ENCODE measurements at places on chromosomes 3 and 15.

DNA sequence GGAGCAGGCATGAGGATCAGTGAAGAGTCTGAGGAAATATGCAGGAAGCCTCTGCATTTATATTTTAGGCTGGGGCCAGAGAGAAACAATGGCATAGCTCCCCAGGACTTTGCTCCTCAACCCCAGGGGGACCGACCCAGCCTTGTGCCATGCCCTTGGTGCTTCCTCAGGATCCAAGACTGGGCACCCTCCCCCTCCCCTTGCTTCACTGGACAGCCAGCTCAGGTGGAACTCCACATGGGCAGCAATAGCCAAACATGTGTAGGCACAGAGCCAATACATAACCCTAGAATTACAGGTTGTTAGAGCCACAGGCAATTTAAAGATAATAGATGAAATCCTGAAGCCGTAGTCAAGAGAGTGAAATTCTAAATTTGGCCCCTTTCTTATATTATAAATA lies 73.0 kb upstream of the ETV5 start:
- DNase-seq, result no peak

- DNase-seq, result no peak
Measured at GRCh38 chr3:20480786-20481365, 294.9 kb upstream of the SGO1 start.

- DNase-seq, result no peak
Measured at GRCh38 chr15:99708563-99708962, 24.7 kb downstream of the LYSMD4 start.

DNA sequence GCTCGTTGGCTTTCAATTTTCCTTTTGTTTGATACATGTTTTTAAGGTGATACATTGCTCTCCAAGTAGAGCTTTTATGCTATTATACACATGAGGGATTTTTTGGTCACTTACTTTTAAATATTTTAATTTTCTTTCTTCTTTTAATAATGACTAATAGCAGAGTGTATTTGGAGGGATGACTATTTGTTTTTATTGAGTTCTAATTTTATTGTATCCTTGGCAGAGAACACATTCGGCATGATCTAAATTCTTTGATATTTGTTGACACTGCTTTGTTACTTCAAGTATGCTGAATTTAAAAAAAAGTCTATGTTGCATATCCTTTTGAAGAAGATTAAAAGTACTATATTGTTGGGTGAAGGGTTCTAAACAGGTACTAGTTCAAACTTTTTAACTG lies 149.9 kb upstream of the PDZRN3 start:
- DNase-seq, result no peak

GRCh38 chr3:166472015-166472414 lies 634.8 kb upstream of the BCHE start:
- no peak for DNase-seq

DNA sequence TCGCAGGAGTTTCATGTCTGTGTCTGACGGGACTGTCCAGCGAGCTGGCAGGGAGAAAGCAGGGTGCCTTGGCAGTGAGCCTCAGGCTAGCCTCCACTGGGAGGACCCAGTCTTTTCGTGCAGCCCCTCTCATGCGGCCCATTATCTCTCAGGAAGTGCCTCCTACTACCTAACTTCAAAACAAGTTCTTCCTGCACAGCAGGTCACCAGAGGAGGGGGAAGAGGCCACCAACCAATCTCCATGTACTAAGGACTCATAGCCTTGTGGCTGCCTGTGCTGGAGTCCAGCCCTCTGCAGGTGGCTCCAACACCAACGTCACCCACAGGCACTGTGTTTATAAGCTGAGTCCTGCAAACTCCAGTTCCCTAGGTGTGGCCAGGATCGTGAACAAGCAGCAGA lies 4.8 kb downstream of the VIPR1 start:
- no peak for DNase-seq

- DNase-seq, result no peak
Measured at GRCh38 chr3:54755756-54756155, 172.1 kb downstream of the LRTM1 start.

- no peak for DNase-seq
Measured at GRCh38 chr3:73685061-73685460, 60.3 kb upstream of the PDZRN3 start.

DNA sequence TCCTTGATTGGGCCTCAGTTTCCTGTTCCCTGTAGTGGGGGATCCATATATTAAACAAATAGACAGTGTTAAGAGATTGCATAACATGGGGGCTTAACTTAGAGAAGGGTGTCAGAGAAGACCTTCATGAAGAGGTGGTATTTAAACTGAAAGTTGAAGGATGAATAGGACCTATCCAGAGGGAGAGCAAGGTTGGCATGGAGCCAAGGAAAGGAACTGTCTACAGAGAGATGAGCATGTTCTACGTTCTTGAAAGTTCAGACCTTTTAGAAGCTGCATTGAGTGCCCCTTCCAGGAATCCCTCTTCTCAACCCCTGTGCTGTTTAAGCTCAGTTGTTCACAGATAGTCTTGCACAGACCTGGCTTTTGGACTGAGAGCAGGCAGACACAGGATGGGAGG lies 2.4 kb downstream of the HTD2 start:
- DNase-seq, result no peak

GRCh38 chr3:140715035-140715434 lies 37.2 kb downstream of the TRIM42 start:
- DNase-seq, result no peak

DNA sequence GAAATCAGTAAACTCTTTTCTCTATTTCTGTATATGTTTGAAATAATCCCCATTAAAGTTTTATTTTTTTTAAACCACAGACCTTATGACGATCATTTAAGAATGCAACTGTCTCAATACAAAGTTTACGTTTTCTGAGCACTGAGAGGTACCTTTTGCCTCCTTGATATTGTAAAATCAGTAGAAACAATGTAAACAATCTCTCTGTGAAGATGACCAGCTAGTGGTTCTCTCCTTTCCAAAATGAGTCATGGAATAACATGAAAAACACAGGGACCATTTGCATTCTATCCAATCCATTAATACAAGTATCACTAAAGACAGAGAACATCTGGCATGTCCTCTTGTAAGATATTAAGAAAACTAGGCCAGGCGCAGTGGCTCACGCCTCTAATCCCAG lies 48.8 kb downstream of the RAD18 start:
- no peak for DNase-seq

- no peak for DNase-seq
Measured at GRCh38 chr15:60546744-60547143, 67.8 kb upstream of the ICE2 start.

DNA sequence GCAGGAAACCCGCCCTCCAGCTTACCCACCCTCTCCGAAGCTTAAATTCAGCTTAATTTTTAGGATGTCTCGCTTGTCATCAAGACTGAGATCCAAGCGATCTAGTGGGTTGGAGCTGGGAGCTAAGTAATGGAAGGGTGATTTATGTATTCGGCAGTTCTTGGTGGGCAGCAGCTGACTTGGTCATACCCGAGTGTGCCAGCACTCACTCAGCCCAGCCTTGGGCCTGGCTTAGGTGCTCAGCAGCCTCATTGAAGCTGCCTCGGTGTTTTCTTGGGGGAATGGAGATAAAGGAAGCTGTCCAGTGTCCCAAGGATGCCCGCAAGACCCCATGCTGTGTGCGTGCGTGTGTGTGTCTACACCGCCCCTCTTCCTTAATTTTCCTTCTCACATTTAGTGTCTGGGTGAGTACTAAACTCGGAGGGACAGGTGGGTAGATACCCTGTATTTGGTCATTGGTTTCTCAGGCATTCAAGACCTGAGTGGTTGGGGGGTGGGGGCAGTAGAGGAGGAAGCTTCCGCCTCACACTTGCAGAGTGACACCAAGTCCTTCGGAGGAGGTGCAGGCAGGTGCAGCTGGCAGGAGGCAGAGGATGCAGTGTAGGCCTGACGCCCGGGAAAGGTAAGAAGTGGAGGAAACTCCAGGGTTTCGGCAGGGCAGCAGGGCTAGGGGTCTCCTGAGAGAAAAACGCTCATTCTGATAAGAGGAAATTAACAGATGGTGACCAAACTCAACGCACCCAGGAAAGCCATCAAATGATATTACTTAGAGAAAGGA lies 92.8 kb downstream of the PCSK6 start:
- no peak for DNase-seq

GRCh38 chr3:171829841-171830517 lies 13.2 kb upstream of the TMEM212 start:
- no peak for DNase-seq

- no peak for DNase-seq
Measured at GRCh38 chr3:138914870-138915502, 32.0 kb downstream of the FOXL2 start.

DNA sequence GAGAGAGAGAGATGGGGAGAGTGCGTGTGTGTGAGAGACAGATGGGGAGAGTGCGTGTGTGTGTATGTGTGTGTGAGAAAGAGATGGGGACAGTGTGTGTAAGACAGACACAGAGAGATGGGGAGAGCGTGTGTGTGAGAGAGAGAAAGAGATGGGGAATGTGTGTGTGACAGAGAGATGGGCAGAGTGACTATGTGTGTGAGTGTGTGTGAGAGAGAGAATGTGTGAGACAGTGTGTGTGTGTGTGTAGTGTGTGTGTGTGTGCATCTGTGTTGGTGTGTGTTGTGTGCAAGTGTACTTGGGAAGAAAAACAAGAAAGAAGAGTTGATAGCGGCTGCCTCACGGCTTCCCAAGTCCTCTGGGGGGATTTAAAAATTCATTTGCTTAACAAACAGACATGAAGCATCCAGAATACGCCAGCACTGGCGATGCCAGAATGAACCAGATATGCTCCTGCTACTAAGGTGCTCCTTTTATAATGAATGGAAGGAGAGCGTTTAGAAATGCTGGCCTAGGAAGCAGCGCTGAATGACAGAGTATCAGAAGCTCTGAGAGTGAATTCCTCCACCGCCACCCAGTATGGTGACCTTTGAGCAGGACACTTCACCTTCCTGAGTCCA lies 186.1 kb upstream of the TSC22D2 start:
- no peak for DNase-seq

GRCh38 chr3:97810779-97811390 lies 10.9 kb upstream of the CRYBG3 start:
- DNase-seq, result no peak

DNA sequence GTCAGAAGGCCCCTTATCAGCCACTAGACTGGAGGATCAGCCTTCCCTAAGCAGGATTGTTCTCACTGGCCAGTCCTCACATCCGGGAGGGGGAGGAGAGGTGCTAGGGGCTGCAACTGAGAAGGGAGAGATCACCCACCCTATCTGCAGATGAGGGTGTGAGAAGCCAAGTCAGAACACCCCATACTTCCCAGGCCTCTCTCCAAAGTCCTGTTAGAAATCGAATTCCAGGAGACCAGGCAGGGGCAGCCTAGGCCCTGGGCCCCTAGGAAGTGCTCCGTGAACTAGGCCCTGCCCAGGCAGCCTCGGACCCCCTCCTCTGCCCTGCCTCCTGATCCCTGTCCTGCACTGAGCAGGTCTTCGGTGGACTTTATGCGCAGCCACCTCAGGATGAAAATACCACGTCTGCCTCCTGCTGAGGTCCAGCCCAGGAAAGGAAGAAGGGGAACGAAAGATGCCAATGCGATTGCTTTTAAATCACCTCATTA lies 933 bp downstream of the DZIP1L start:
- DNase-seq, result no peak

- DNase-seq, result no peak
Measured at GRCh38 chr15:51846066-51846462, 16.6 kb downstream of the TMOD3 start.

DNA sequence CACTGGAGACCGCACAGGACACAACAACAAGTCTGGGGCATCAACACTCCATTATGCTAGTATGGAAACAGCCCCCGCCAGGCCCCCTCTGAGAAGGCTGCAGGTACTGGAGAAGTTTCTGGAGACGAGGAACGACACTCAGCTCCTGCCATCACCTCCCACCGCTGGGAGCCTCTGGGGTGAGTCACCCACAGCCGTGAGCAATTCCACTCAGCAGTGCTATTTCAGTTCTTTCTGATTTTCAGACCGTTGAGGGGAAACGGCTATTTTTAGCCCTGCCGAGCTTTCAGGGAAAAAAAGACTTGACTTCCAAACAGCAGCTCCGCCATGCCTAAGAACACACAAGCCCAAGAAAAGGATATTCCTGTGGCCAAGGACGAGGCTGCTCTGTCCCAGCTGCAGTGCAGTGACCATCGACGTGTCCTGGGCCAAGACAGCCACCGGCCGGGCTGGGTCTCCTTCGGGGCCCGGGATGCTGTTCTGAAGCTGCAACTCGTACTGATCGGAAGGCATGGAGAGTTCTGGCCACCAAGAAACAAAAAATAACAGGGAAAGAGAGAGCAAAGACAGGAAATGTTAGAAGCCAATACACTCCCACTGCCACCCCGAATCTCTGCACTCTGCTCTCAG lies 40.8 kb downstream of the NUP210 start:
- no peak for DNase-seq

- no peak for DNase-seq
Measured at GRCh38 chr3:37494216-37494615, 319.8 kb upstream of the LRRFIP2 start.

DNA sequence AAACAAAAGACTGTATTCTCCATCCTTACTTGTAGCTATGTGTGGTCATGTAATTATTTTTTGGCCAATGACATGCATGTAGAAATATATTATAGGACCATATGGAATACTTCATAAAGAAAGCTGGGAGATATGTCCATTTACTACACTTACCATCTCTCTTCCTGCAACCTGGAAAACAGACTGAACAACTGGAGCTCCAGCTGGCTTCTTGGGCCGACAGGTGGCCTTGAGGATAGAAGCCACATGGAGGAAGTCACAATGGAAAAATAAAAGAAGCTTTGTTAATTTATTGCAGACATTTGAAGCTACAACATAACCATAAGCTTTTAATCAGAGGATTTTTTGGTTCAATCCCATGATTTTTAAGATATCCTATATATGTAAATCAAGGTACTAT lies 167.9 kb upstream of the CBLB start:
- no peak for DNase-seq

Measured in activated CD8-positive, alpha-beta memory T cell treated with anti-CD3 and anti-CD28 coated beads for 1 hour (primary cell).